ENCODE measurements at places on chromosomes 4 and X.

DNA sequence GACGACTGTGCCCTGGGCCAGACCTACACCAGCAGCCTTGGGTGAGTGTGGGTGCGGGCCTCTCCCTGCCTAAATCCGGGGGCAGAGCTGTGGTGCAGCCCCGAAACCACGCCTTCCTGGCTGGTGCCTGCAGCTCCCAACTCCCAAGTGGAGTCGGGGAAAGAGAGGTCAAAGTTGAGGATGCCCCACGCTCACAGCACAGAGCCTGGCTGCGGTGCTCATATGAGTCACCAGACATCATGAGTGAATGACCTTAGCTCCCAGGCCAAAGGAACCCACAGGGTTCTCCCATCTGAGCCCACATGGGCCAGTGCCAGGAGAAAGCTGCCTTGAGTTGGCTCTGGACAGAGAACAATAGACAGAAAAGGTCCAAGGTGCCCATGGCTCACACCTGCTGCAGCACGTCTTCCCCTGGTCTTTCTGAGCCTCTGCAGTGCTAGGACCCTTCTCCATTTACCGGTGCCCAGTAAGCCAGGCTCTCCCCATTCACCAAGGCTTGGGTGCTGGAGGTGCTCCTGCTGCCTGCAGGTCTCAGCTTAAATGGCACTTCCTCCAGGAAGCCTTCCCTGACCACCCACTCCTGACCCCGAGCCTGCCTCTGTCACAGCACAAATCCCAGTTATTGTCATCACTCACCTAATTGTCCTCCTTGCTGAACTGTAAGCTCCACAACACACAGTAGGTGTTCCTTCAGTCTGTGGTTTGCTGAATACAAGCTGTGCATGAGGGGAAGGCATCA is 224.2 kb downstream of the AFAP1 start:
- peaks cover 5% of the 10 kb centered on the region for H3K27me3 ChIP-seq
- no peak overlapping the region for H3K27ac ChIP-seq
- no peaks in the 10 kb centered on the region for H3K36me3 ChIP-seq
- no peak overlapping the region for H3K4me3 ChIP-seq
- no peaks in the 10 kb centered on the region for H3K4me1 ChIP-seq
- DNase-seq, result no peak

- no peaks in the 10 kb centered on the region for H3K27me3 ChIP-seq
- no peak for DNase-seq
- no peaks in the 10 kb centered on the region for H3K4me1 ChIP-seq
- H3K36me3 ChIP-seq, result no peaks in the 10 kb centered on the region
- no peak overlapping the region for H3K27ac ChIP-seq
- H3K4me3 ChIP-seq, result no peak overlapping the region
Measured at GRCh38 chr4:13821522-13821921, 194.0 kb upstream of the BOD1L1 start.

DNA sequence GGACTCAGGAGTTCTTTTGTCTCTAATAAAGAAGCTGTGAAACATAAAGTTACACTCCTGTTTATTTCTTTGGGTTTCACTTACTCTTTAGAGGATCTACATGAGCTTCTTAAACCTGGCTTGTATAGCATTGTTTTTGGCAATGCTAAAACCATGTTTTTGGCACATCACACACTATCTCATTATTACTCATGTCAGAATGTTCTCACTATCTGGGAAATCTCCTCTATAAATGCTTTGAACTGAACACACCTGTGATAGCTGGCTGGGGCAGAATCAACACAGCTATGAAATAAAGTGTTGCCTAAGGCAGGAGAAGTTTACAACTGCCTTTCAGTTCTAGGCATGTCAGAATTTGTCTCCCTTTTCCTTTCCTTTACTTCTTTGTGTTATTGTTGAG is 52.6 kb downstream of the SULT1B1 start:
- no peaks in the 10 kb centered on the region for H3K36me3 ChIP-seq
- H3K27me3 ChIP-seq, result no peaks in the 10 kb centered on the region
- H3K4me1 ChIP-seq, result no peaks in the 10 kb centered on the region

- H3K27ac ChIP-seq, result no peak overlapping the region
- no peaks in the 10 kb centered on the region for H3K36me3 ChIP-seq
- no peaks in the 10 kb centered on the region for H3K27me3 ChIP-seq
- H3K4me1 ChIP-seq, result no peaks in the 10 kb centered on the region
- no peak for DNase-seq
Measured at GRCh38 chr4:8830056-8830455, 41.6 kb downstream of the HMX1 start.

GRCh38 chrX:47918274-47918673 is 81.6 kb downstream of the ZNF81 start:
- DNase-seq, result no peak
- no peak overlapping the region for H3K4me3 ChIP-seq
- H3K27ac ChIP-seq, result no peak overlapping the region
- H3K4me1 ChIP-seq, result no peaks in the 10 kb centered on the region

GRCh38 chr4:111678908-111679307 is 466.3 kb upstream of the FAM241A start:
- no peak overlapping the region for H3K27ac ChIP-seq
- no peak for DNase-seq
- no peak overlapping the region for H3K4me3 ChIP-seq
- no peaks in the 10 kb centered on the region for H3K4me1 ChIP-seq
- H3K36me3 ChIP-seq, result no peaks in the 10 kb centered on the region
- no peaks in the 10 kb centered on the region for H3K27me3 ChIP-seq

DNA sequence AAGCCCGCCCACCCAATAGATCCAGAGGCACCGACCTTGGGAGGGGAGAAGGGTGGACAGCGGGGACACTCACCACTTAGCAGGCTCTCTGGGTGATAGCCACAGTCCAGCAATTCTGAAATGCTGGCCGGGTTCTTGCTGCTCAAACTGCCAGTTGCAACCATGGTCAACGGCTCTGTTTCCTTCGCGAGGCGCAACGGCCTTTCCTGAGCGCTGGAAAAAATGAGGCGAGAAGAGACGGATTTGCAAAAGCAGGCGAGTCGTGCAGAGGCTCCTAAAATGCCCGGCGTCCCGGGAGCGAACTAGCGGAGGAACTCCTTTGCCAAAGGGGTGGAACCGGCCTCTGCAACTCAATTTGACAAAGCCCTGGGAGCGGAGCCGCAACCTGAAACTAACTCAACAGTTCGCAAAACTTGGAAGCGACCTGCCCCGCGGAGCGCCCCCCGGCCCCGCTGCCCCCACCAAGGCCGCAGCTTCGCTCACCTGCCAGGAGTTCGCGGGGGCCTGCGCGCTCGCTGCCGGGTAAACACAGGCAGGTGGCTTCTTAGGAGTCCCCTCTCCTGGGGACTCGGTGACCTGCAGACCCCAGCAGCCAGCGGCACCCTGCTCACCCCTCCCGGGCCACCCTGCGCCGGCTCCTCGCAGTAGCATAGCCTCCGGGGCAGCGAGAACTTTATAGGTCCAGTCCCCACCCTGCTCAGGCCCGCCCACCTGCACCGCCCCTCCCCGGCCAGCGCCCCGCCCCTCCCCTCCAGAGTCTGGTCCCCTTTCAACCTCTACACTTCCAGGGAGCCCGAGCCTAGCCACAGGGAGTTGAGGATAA is at the start of gene DDIT4L:
TSS of gene DDIT4L (minus strand) at position 649 of the 823 bp plus-strand sequence. CDS start at position 164, 485 bp downstream.
- DNase-seq, result no peak
- peak within 1 kb of the TSS; percentile 37 for H3K4me3 ChIP-seq
- H3K36me3 ChIP-seq, result no peaks in the 10 kb centered on the region

GRCh38 chrX:28649541-28649940 is 62.3 kb downstream of the IL1RAPL1 start:
- H3K27me3 ChIP-seq, result no peaks in the 10 kb centered on the region
- DNase-seq, result no peak
- H3K4me1 ChIP-seq, result no peaks in the 10 kb centered on the region
- H3K4me3 ChIP-seq, result no peak overlapping the region
- H3K27ac ChIP-seq, result no peak overlapping the region

DNA sequence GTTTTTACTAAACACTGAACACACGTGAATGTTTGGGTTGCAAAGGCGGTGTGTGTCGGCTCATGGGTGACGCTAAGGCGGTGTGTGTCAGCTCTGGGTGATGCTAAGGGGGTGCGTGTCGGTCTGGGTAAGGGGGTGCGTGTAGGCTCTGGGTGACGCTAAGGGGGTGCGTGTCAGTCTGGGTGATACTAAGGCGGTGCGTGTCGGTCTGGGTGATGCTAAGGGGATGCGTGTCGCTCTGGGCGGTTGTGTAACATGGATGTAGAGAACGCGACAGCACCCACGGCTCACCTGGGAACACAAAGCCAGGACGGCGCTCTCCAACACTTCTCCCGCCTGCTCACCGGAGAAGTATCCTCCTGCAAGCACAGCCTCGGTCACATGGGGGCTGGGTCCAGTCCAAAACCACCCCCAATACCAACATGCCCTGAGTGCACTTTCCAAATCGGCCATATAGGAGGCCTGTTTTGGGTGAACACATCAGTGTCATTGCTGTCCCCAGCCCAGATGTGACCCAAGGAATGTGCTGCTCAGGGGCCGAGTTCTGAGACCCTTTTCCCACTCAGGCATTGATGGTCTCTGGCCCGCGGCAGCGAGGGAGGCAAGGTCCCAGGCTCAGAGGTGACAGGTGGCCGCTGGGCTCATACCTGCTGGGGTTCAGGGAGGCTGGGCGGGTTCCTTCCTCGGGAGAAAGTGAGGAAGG is 67.1 kb downstream of the ACOX3 start:
- no peak overlapping the region for H3K4me3 ChIP-seq
- H3K27me3 ChIP-seq, result no peaks in the 10 kb centered on the region
- no peak overlapping the region for H3K27ac ChIP-seq
- no peaks in the 10 kb centered on the region for H3K4me1 ChIP-seq
- DNase-seq, result no peak

DNA sequence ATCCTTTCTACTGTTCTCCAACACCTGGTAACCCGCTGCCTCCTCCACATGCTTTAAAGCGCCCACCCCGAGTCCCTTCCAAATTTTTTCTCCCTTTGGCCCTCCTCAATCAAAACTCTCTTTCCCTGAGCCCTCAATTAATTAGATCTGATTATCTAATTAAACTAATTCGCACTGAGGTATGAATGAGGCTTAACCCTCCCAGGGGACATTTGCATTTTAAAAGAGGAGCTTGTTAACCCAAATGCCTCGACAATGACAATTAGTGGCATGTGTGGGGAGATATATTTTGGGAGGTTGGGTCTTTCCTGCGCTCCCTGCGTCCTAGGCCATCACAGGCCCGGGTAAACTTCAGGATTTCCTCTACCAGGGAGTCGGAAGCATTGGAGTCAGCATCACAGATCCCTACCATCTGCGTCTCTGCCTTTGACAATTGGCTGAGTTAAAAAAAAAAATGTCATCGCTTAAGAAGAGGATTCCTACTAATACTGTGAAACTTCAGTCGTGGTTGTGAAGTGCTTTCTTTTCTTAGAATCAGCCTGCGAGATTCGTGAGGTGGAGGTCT is 50.6 kb downstream of the TENM3 start:
- no peak for DNase-seq
- no peak overlapping the region for H3K4me3 ChIP-seq
- no peak overlapping the region for H3K27ac ChIP-seq
- no peaks in the 10 kb centered on the region for H3K27me3 ChIP-seq

DNA sequence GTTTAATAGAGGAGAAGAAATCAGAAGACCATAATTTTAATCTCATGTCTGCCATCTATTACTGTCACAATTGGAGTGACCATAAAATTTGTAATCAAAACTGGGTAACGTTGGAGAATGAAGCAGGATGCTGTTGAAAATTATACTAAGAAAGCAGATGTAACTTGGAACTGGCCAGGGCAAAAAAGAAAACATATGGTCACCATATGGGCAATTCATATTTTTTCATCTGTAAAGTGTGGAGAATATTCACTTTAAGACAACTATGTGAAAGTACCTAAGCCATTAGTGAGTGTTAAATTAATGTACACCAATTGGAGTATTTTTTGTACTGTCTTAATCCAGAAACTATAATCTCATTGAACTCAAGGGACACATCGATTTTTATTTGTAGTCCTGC is 1008.0 kb downstream of the GLUD2 start:
- no peaks in the 10 kb centered on the region for H3K36me3 ChIP-seq
- DNase-seq, result no peak
- H3K27me3 ChIP-seq, result no peaks in the 10 kb centered on the region
- no peak overlapping the region for H3K4me3 ChIP-seq

DNA sequence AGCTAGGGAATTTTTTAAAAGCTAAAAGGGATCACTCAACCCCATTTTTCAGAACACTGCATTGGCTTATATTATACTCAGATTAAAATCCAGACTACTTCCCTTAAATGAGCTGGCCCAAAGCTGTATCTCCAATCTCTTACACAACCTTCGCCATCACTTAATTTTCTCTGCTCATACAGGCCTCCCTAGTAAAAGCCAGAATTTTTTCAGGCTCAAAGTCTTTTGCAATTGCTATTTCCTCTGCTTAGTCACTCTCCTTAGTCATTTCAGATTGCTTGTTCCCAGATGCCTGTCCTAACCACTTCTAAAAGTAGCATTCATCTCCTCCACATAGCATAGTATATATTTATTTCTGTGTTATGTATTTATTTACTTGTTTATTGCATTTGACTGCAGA is 1587.9 kb upstream of the ADGRL3 start:
- H3K36me3 ChIP-seq, result no peaks in the 10 kb centered on the region
- H3K4me1 ChIP-seq, result peaks cover 3% of the 10 kb centered on the region
- no peak overlapping the region for H3K4me3 ChIP-seq
- no peak for DNase-seq
- H3K27me3 ChIP-seq, result no peaks in the 10 kb centered on the region
- H3K27ac ChIP-seq, result no peak overlapping the region

- H3K36me3 ChIP-seq, result no peaks in the 10 kb centered on the region
- no peaks in the 10 kb centered on the region for H3K27me3 ChIP-seq
- H3K4me1 ChIP-seq, result no peaks in the 10 kb centered on the region
- H3K4me3 ChIP-seq, result no peak overlapping the region
- no peak for DNase-seq
Measured at GRCh38 chrX:134908356-134908755, 82.4 kb upstream of the SMIM10 start.

DNA sequence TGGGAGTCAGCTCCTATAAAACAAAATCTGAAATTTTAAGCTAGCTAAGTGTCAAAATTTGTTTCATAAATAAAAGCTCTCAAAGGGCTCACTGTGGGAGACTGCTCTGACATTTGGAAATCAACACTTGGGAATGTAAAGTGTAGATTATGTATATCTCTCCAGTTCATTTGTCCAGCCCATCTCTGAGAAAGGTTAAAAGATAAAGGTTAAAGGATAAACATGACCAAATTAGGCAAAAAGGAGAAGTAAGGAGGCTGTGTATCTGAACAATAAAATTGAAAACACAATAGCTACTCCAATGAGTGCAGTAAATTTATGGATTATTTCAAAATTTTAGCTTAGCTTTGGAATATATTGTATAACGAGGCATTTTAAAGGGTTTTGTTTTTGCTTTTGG is 304.9 kb downstream of the UNC5C start:
- DNase-seq, result no peak

DNA sequence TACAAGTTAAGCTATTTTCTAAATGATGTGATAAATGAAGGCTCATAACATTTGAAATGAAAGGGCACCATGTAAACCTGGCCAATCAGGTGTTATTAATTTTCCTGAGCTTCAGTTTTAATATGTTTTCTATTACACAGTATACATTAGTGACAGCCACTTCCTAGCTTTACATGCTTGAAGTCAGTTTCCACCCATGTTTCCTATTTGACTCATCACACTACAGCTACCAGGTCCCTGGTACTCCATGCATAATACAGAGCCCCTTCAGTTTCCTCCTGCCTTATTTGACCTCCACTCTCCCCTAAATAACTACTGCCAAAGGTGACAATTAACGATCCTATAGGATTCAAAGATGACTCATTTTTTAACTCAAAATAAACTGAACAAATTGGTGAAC is 18.3 kb downstream of the ZNF518B start:
- no peaks in the 10 kb centered on the region for H3K27me3 ChIP-seq
- DNase-seq, result no peak
- no peak overlapping the region for H3K27ac ChIP-seq
- H3K4me3 ChIP-seq, result no peak overlapping the region

- H3K27ac ChIP-seq, result no peak overlapping the region
- no peaks in the 10 kb centered on the region for H3K27me3 ChIP-seq
- no peak for DNase-seq
- no peaks in the 10 kb centered on the region for H3K4me1 ChIP-seq
Measured at GRCh38 chr4:60619531-60620305, 580.4 kb upstream of the ADGRL3 start.
